Thyroid gland (tissue), 4 donors: ENCODE measurements at places on chromosomes 7 and 10. TPM values are rescaled to one million over a fixed set of nuclear protein-coding genes. Genes with fewer than 3 reads are reported as not detected.

ICA1 gene
- total RNA-seq = 27.9 TPM

GRCh38 chr7:22082553-22082885 lies 136.8 kb upstream of the CDCA7L start:
- peak overlapping the region; percentile 58 for H3K4me3 ChIP-seq
- no peaks in the 10 kb centered on the region for H3K36me3 ChIP-seq
- peaks cover 7% of the 10 kb centered on the region for H3K4me1 ChIP-seq

DNA sequence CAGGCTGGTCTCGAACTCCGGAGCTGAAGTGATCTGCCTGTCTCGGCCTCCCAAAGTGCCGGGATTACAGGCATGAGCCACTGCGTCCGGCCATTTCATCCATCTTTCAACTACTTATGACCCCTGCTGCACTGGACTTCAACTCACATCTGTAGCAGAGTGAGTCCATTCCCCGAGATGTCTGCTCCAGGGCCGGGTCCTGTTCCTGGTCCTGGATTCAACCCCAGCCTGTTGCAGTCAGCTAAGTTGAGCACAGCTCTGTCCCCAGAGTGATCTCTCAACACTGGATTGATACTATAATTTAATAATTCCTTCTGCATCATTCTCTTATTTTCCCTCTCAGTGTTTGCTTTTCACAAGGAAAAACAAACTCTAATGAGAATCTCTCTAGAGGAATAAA lies 25.8 kb downstream of the PRTFDC1 start:
- no peak overlapping the region for H3K27ac ChIP-seq
- no peaks in the 10 kb centered on the region for H3K36me3 ChIP-seq
- no peak overlapping the region for H3K4me3 ChIP-seq
- DNase-seq = no peak

DNA sequence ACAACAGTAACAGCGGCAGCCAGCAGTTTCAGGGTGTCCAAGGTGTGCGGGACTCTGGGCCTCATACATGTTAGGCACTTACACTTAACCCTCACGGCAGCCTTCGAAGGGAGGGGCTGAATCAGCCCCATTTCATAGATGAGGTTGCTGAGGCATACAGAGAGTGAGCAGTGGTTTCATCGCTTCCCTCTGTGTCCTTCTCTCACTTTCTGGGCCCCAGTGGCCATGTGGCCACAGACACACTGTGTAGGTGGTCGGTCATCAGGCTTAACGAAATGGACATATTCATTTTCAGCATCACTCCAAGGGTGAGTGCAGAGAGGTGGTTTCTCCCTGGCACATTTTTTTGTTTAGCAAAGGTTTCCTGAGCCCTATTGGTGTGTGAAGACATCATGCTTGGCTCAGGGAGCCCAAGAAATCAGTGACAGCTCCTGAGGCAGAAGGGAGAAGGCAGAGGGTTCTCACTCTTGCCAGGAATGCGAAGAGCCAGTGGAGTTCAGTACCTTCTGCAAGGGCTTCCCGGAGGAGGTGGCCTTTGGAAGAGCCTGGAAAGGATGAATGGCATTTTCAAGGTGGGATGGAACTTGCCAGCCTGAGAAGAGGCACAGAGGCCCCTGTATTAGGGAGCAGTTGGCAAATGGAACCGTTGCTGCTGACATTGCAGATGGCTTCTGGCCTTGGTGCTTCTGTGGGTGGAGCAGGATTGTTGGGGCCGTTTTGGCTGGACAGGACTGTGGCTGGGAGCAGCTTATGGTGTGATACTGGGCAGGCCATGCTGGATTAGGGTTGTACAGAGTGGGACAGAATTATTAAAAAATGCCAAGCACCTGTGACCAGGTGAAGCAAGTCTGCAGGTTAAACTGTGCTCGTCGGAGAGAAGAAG lies 61.7 kb upstream of the PPIF start:
- peaks cover 20% of the 10 kb centered on the region for H3K36me3 ChIP-seq
- H3K4me3 ChIP-seq = no peak overlapping the region
- no peaks in the 10 kb centered on the region for H3K27me3 ChIP-seq
- H3K4me1 ChIP-seq = peaks cover 27% of the 10 kb centered on the region

DNA sequence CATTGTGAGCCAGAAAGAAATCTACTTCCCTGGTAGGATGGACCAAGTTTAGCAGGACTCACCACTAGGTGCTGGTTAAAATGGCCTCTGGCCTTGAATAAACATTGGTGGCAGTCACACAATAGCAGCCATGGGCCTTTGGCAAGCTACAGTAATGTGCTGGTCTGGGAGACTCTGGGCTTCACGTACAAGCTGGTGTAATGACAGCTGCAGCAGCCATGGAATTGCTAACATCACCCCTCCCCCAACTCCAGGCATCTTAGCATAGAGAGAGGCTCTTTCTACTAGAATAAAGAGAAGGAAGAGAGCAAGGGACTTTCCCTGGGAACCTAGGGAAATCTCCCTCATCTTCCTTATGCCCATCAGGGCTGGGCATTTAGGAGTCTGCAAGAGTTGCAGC lies 205.1 kb upstream of the SEMA3A start:
- DNase-seq = no peak
- no peaks in the 10 kb centered on the region for H3K27me3 ChIP-seq
- no peaks in the 10 kb centered on the region for H3K36me3 ChIP-seq
- no peaks in the 10 kb centered on the region for H3K4me1 ChIP-seq
- no peak overlapping the region for H3K4me3 ChIP-seq
- no peak overlapping the region for H3K27ac ChIP-seq

GRCh38 chr10:23610626-23611307 lies 171.9 kb downstream of the OTUD1 start:
- no peaks in the 10 kb centered on the region for H3K36me3 ChIP-seq
- no peaks in the 10 kb centered on the region for H3K27me3 ChIP-seq
- H3K4me1 ChIP-seq = no peaks in the 10 kb centered on the region
- H3K27ac ChIP-seq = no peak overlapping the region
- no peak for DNase-seq
